ENCODE measurements at places on chromosomes 13 and 19. TPM values are rescaled to one million over a fixed set of nuclear protein-coding genes. Genes with fewer than 3 reads are reported as not detected.

The AMER2 gene
- not detected for total RNA-seq

The CFD gene
- 252 TPM for total RNA-seq

The GNG7 gene
- 39.3 TPM for total RNA-seq

GRCh38 chr13:91185294-91185863 lies 162.1 kb upstream of the MIR17HG start:
- DNase-seq = no peak

- DNase-seq = no peak
Observed at GRCh38 chr19:53388168-53388567, 6.8 kb upstream of the ZNF765 start.

All from left ventricle myocardium superior (tissue), 1 donor.